ENCODE measurements at places on chromosomes 5 and 9.

DNA sequence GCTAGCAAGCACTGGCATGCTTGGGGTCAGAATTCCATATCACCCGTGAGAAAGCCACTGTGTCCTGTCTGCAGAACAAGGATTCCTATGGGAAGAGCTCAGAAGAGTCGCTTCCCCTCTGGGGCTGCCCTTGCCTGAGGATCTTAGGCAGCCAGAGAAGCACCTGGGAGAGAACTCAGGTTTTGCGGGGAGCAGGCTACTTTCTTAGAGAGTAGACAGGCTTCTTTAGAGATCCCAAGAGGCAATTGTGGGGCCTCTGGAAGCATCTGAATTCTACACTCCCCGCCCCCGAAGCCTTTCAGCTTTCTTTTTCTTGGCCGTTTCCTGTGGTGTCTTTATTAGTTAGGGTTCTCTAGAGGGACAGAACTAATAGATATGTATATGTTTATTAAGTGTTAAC, 40.9 kb downstream of the PHF2 start:
- no peak for DNase-seq

- DNase-seq: no peak
These were observed 568.9 kb downstream of the DMRTA1 start for GRCh38 chr9:23015557-23015956.

DNA sequence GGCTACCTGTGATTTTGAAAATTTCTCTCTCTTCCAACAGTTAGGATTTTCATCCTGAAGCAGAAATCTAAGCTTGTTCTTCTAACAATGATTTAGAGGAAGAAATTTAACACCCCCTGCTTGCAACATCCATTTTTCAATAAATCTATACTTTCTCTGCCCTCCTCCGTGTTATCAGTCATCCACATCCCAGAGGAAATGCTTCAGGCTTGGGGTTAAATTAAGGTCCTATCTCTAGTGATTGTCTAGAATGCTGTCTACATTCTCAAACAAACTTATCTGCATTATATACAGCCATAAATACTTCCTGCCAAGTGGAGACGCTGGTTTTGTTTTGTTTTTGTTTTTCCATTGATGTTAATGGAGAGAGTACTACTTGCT, 371.0 kb downstream of the CSNK1G3 start:
- no peak for DNase-seq

DNA sequence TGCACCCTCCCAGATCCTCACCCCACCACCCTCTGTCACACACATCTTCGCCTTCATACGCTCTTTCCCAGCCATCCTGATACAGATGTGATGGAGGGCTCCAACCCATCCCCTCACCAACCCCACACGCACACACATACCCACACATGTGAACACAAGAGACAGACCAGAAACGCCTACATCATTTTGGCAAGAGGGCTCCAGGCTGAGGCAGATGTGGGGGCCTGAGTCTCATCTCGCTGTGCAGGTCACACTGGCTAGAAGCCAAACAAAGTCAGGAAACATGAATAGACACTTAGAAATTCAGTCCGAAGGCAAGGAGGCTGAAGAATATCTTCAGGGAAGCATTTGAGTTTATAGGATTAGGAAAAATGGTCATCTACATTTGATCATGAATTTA, 6.2 kb downstream of the PRDM12 start:
- no peak for DNase-seq

DNA sequence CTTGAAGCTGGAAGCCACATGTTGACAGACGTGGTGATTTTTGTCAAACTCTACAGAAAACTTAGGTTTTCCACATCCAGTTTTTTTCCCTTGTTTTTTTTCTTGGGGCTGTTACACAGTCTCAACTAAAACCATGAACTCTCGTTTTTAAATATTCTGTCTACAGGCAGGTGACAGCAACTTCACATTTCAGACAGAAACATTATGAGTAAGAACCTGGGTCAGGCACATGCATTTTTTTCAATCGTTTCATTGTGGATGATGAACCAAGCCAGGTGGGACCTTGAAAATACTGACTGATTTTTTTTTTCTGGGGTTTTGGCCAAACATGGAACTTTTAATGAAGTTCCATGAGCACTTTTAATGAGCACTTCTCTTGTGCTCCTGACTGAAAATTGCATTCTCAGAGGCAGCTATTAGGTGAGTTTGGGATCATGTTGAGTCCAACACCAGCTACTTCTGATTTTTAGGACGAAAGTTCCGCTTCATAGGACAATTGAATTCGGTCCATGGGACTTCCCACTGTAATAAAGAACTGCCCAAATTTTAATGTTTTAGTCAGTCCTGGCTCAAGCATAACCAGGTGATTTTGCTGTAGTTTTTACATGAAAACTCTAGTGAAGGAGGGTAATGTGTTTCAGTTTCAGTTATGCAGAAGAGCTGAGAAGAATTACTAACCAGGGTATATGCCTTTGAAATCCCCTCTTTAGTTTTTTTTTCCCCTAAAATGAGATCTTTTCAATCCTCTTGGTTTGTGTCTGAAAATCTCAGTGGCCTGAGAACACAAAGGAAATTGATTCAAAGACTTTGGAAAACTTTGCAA, 93.2 kb upstream of the ADAMTS16 start:
- DNase-seq: no peak

DNA sequence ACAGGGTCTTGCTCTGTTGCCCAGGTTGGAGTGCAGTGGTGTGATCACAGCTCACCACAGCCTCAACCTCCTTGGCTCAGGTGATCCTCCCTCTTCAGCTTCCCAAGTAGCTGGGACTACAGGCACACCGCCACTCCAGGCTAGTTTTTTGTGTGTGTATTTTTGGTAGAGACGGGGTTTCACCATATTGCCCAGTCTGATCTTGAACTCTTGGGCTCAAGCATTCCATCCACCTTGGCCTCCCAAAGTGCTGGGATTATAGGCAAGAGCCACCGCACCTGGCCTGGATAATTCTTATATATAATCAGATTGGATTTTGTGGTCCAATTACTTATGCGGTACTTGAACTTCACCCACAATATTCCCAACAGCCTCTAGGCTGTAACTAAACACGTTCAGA, 19.8 kb downstream of the CCDC69 start:
- no peak for DNase-seq

DNA sequence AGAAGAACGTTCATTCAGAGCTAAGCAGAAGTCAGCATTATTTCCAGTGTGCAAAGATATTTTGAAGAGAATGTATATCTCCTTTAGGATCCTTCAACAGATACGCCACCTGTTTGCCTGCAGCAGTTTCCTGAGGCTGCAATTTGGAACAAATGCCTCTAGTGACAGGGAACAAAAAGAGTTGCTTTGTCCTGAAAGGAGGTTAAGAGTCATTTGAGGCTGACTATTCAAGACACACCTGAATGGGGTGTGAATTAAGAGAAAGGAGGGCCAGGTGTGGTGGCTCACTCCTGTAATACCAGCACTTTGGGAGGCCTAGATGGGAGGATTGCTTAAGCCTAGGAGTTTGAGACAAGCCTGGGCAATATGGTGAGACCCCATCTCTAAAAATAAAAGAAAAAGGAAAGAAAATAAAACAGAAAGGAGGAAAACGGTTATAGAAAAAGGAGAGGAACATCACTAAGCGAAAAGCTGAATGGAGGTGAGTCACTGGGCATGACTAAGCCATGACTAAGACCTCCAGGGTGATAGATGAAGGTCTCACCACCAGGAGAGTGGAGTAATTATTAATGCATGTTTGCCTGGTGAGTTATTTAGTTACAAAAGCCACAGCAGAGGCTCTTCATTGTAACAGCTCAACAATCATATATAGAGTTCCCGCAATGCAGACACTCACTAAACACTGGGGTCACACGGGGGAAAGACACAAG, 255.2 kb upstream of the TNC start:
- DNase-seq: no peak

DNA sequence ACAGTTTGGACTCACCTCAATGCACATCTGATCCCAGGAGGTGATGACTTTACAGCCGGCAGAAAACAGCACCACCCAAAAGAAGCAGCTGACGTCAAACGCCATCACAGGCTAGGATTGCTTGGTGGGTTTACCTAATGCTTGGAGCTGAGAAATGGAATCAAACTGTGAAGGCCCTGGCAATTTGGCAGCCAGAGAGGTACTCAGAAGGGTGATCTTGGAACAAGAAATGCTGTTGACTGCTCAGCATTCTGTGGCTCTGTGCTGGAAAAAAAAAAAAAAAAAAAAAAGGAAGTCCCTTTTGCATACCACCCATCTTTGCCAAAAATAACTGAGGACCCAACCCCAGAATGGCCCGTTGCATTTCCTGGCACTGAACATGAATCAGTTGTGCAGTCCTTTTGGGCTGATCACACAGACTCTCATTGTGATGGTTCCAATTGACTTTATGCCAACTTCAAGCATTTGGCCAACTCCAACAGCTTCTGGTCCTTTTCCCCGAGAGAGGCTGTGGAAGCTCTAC, at the start of gene CD180:
TSS of gene CD180 (minus strand) at position 263 of the 523 bp plus-strand sequence. CDS start at position 105, 158 bp downstream.
- no peak for DNase-seq

DNA sequence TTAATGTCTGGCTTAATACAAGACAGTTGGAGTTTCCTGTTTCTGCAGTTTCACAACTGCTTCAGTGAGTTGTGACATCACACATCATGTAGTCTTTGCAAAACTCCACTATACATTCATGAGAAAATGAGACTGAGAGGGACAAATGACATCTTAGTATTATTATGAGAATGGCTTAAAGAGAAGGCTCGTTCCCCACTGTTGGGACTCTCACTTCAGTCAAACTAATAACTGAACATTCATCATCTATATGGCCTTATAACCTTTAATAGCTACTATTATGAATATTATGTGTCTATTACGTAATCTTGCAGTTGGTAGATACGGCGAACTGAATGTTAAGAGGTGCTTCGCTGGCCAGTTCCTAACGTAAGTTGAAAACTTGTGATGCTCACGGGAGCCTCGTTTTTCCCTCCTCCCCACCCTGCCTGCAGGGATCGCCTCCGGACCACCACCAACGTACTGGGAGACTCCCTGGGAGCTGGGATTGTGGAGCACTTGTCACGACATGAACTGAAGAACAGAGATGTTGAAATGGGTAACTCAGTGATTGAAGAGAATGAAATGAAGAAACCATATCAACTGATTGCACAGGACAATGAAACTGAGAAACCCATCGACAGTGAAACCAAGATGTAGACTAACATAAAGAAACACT, 79.4 kb downstream of the SLC1A3 start:
- DNase-seq: peak; percentile 73

DNA sequence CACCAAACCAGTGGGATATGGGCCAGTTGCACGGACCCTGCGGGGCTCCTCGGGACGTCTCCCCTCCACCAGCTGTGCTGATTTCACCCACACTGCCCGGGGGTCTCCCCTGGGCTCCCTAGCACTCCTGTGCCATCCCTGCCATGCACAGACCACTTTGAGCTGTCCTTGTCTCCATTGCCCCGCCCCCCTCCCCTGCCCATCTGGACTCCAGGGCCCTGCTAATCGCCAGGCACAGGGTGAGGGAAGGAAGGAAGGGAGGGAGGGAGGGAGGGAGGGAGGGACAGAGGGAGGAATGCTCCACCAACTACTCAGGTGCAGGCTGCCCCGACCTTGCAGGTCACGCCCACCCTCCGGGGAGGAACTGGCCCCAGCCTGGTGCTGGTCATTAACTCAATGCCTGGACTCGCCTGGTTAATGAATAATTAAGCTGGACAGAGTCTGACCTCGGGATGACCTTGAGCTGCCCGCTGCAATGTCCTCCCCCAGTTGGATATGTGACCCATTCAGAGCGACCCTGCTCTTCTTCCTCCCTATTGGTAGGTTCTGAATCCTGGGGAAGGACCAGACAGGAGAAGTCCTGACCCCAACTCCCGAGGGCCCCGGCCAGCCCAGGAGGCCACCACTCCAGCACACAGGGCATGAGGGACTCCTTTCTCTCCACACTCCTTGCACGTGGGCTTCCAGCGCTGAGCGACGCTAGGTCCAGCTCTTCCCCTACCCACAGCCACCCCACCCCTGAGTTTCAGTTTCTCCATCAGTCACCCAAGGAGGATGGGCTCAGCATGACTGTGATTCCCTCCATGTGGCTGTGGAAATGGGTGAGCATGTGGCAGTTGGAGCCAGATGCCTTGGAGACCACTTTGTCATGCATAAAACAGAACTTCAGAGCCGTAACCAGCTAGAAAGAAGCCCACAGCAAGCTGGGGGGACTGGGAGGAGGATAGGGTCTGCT, 62.1 kb downstream of the C9orf50 start:
- DNase-seq: no peak

GRCh38 chr9:126149661-126150060, 177.0 kb upstream of the MVB12B start:
- DNase-seq: peak; percentile 5

DNA sequence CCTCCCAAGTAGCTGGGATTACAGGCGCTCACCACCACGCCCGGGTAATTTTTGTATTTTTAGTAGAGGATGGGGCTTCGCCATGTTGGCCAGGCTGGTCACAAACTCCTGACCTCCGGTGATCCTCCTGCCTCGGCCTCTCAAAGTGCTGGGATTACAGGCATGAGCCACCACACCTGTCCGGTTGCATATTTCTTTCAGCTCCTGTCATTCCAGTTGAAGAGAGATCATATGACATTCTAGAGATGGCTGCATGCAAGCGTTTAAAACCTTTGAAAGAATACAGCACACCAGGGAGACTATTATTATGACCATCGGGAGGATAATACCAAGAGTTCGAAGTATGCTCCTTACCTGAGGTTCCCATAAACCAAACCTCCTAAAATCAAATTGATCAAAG, 9.6 kb upstream of the NIM1K start:
- no peak for DNase-seq

GRCh38 chr5:69000216-69000919, 93.4 kb upstream of the SLC30A5 start:
- DNase-seq: no peak

DNA sequence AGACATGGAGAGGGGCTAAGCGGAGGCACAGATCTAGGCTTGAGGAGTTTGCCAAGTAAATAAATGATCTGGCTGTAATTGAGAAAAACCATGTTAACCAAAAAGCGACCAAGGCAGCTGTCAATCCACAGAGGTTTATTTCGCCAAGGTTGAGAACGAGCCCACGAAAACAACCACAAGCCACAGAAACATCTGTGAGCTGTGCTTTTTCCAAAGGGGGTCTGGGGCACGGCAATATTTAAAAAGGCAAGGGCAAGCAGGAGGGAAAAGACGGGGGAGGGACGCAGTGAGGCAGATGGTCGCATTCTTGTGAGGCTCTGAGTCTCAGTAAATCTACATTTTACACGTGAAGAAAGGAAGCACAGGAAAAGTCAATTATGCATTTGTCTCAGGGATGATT, 25.4 kb downstream of the CCT5 start:
- no peak for DNase-seq

DNA sequence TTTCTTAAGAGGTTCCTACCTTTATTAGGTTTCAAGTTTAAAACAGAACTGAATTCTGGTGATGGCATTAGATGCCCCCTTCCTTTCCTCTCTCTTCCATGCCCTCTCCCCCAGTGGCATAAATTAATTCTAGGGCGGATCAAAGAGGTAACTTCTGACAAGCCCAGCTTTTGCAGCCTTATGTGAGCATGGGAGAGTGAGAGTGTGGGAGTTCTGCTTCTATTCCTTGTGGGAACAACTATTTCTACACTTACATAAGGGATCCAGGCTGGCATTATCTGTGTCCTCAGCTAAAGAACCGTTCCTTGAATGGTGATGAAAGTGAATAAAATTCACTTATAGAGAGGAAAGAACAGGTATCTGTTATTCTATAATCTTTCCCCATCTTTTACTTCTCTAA, 437.6 kb downstream of the KIF4B start:
- DNase-seq: no peak

GRCh38 chr5:136193322-136193935, 467 bp upstream of the SMIM32 start:
- no peak for DNase-seq

All from hematopoietic multipotent progenitor cell treated with erythropoietin and hydrocortisone succinate and interleukin-3 and kit ligand, for 6 days (in vitro differentiated cells).